Left renal cortex interstitium (tissue), 4 donors: ENCODE measurements at places on chromosomes 2 and 18. TPM values are rescaled to one million over a fixed set of nuclear protein-coding genes. Genes with fewer than 3 reads are reported as not detected.

Gene DNER
- 53.4 TPM for polyA plus RNA-seq

Gene LRRC30
- polyA plus RNA-seq = 0.76 TPM

Gene NCKAP5
- polyA plus RNA-seq = 8.1 TPM

DNA sequence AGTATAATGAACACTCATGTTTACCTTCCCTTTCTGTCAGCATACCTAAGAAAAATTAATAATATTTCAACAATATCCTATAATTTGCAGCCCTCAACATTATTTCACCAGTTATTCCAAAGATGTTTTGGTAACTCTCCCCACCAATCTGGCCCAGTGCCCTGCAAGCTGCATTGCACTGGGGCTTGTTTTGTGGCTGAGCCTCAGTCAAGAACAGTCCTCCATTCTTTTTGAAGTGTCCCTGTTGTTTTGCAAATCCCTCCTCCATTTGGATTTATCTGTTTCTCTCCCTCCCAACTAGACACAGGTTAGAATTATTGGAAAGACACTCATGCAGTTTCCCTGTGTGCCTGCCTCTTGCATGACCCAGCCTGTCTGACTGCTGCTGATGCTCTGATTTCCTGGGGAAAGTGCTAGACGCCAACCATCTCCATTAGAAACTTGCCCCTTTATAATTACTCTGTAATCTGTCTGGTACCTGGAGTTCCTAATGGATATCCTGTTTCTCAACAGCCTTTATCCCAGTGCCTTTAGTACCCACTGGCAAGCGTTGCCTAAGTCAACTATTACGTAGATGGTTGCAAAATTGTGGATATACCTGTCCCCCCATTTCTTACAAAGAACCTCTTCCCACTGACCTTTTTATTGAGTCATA is 60.2 kb downstream of the EIF5B start:
- DNase-seq = no peak

- DNase-seq = no peak
These were observed 74.4 kb downstream of the MAP3K20 start for GRCh38 chr2:173150087-173150486.

DNA sequence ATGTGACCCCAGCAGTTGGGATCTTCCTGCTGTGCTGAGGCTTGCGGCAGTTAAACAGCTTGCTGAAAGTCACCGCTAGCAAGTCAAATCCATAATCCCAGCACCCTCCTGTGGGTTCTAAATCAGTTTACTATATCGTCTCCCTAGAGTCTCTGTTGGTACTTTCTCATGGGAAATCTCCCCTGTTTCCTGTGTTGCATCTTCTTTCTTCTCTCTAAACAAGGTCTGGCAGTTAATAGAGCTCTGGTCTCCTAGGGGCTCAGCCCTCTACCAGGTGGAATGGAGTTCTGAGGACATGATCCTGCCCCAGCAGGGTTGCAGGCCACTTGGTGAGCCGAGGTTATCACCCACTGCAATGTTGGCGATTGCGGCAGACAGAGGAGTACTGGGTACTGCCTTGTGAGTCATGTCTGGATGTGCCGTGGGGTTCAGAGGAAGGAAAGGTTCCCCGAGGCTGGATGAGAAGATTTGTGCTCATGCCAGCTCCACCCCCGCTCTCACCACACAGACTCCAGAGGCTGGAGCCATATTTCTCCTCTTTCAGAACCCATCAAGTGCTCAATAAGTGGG is 59.4 kb upstream of the SIX2 start:
- no peak for DNase-seq

- no peak for DNase-seq
These were observed 17.3 kb downstream of the BOLA3 start for GRCh38 chr2:74130211-74130995.

GRCh38 chr2:181632733-181633401 is 24.0 kb downstream of the CERKL start:
- DNase-seq = no peak

GRCh38 chr2:62055724-62056336 is 140.1 kb upstream of the B3GNT2 start:
- no peak for DNase-seq
